ENCODE measurements at places on chromosomes 3 and 15.

DNA sequence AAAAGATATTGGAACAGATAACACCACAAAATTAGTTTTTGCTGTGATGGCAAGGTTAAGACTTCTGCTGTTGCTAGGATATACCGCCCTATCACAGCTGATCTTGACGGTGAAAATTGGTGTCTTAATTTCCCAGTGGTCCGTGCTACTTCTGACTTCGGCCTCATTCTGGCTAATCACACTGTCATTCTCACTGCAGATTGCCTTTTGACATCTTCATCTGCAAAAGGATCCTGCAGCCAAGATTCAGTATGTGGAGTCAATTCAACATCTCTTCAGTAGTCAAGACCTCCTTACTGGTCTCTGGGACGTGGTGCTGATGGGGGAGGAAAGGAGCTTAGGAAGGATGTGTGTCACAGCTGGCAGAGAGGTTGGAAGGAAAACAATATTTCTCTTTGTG lies 438.6 kb downstream of the WDR72 start:
- no peak for DNase-seq

DNA sequence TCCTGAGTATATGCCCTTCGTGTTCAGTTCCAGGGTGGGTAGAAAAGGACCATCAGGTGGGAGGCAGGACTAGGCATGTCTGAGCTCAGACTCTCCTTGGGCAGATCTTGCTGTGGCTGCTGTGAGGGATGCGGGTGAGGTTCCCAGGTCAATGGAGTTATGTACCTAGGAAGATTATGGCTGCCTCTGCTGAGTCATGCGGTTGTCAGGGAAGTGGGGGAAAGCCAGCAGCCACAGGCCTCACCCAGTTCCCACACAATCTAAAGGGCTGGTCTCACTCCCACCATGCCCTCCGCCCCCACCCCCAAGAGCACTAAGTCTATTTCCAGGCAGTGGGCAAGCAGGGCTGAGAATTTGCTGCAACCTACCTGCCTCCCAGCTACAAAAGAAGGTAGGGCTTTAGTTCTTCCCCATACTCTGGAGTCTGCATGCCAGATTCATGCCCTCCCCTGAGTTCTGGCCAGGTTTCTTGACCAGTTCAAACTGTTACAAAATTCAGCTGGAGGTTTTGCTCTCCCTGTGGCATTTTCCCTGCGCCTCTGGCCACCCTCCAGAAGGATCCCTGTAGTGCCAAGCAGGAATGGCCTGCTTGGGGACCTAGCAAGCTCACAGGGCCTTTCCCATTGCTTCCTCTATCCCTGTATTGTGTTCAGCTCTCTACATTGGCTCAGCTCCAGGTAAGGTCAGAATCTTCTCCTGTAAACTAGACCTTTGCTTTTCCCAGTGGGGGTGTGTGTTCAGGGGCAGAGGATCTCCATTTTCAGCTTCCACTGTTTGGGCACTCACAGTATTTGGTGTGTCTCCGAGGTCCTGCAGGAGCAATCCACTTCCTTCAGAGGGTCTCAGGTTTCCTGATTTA lies 12.7 kb upstream of the TMCO5A start:
- no peak for DNase-seq

DNA sequence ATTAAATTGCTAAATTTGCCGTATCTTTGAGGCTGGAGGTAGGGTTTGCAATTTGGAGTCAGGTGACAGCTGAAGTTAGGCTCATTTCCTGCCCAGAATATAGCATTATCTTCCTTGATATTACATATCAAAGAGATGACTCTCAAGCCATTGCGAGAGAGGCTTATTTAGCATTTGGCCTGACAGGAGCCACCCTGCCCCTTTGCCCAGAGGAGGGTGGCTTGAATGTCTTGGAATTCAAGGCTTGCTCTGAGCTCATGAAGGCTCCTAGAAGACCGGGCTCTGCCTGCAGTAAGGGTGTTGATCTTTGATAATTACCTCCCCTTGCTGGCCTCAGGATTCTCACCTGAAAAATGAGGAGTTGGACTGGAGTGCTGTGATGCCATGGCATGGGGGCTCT lies 251.4 kb upstream of the C2CD4B start:
- DNase-seq = no peak

DNA sequence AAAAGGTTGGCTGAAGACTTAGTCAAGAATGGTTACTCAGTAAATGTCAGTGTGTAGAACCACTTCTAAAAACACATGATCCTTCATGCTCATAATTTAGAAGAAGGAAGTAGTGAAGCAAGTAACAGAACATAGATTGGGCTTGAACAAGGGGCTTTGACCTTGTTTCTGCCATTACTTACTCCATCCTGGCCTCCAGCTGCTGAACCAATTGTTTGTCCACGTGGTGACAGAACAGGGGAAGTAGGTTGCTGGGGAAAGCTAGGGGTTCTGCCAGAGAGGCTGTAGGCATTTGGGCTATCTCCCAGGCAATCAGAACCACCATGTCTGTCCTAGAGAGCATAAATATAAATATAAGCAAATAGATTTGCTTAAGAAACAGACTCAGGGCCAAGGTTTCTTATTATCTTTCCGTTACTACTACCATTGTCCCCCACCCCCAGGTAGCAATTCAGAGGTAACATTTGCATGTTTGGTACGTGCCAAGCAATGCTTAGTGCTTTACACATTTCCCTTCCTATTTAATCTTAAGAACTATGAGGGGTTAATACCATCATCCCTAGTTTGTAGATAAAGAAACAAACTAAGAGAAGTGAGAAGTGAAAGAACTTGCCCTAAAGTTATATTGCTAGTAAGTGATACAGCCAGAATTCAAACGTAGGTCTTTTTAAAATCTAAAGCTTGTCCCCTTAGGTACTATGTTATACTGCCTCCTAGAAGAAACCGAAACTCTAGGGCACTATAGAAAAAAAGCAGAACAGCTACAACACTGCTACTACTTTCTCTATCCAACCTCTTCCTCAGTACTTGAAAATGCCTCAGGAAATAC lies 3.0 kb upstream of the SPG11 start:
- no peak for DNase-seq

DNA sequence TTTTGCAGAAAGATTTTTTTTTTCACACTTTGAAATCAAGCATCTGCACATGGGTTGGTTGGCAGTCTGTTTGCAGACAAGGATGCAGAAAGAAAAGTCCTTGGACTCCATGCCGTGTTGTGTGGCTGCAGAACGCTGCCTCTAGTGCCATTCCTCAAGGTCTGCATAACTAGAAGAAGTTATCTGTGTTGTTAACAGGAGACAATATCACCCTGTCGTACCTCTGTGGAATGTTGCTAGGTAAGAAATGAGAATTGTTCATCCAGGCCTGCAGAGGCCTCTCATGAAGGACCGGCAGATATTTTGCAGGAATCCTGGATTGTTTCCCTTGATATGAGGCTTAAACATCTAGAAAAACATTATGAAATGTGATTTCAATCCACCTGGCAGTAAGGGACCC lies 58.5 kb upstream of the PPARG start:
- no peak for DNase-seq

DNA sequence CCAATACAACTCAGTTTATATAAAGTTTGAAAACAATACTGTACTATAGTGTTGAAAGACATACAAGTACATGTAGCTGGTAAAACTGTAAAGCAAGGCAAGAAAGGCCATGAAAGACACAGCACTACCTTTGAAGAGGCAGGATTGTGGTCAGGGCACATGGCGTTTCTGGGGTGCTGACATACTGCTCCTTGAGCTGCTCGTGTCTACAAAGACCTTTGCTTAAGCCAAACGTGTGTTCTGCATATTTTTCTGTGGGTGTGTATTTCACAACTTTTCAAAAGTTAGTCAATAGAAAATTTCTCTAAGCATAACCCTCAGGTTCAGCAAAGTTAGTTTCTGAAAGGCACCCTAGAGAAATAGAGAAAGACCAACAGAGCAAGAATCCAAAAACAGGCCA lies 14.1 kb upstream of the TOPAZ1 start:
- no peak for DNase-seq

DNA sequence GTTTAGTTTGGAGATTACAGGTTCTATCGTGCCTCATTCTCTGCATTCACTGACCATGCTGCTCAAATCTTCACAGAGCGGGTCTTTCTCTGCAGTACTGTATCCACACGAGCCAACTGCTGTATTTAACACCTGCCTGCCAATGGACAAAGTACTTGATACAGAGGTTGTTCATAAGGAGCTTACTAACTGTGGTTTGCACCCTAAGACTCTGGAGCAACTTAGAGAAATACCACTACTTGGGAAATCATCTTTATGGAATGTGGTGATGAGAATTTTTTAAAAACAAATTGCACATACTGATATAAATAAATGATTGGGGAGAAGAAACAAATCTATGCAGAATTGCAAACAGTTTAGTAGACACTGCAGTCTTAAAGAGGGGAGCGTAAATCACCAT lies 90.0 kb downstream of the PPP2R3A start:
- DNase-seq = no peak

All from activated T-cell treated with anti-CD3 and anti-CD28 coated beads for 24 hours (primary cell).